ENCODE measurements at places on chromosomes 2 and 18.

- DNase-seq = no peak
Observed at GRCh38 chr2:147789720-147790119, 55.1 kb upstream of the ACVR2A start.

GRCh38 chr2:27798486-27798885 lies 27.0 kb downstream of the MRPL33 start:
- no peak for DNase-seq

DNA sequence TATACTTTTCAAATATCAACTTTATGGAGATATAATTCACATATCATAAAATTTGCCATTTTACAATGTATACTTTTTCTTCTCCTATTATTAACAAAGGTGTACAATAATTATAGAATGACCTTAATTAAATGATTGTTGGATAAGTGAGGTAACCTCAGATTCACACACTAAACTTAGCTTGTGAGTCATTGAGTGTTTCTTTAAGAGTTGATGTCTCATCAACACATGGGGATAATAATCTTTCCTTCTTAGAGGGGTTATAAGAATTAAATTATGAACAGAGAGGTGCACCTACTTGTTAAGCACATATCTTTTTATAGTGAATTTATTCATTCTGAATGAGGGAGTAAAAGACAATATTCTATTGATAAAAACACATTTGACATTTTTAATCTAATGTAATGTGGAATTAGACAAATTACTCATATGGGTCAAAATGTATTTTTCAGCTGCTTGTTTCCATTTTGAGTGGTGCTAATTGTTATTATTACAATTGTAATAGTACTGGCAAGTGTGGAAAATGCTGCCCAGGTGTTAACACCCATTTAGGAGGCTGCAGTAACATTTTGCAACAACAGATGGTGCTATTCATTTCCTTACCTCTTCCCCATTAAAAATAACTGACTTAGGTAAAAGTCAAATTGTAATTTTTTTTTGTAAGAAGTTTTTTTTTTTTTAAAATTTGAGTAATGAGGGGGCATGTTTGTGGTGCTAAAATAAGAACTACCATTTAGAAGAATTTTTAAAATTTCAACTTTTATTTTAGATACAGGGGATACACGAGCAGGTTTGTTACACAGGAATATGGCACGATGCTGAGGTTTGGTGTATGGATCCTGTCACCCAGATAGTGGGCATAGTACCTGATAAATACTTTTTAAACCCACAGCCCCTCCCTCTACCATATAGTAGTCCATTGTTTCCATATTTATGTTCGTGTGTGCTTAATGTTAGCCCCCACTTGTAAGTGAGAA lies 32.1 kb upstream of the DYNAP start:
- peak; percentile 22 for DNase-seq

DNA sequence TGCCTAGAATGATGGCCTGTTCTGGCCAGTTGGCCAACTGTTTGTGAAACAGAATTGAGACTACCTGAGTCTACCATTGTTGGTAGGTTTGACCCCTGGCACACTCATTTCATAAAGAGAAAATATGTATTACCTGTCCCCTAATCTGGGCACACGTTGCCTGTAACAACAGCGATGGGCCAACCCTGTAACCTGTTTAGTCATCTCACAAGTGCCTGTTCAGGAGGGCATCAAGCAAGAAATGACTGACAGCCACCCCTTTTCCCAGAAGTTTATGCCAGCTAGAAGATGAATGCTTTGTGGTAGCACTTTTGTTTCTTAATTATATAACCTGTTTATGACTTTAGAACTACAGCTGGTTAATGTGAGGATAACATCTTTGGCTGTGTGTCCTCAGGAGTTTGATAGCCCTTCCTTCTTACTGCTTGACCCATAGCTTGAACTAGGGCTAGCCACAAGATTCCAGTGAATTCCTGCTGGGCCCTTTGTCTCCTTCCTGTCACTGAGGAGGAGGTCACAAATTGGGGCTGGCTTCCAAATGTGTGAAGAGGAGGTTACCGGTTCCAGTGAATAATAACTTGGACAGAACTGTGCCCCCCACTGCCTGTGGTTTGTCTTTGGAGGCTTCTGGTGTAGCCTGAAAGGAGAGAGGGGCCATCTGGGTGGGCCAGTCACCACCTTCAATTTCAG lies 273.9 kb upstream of the EPAS1 start:
- no peak for DNase-seq

GRCh38 chr2:238162846-238163441 lies 4.2 kb downstream of the ERFE start:
- DNase-seq = no peak

DNA sequence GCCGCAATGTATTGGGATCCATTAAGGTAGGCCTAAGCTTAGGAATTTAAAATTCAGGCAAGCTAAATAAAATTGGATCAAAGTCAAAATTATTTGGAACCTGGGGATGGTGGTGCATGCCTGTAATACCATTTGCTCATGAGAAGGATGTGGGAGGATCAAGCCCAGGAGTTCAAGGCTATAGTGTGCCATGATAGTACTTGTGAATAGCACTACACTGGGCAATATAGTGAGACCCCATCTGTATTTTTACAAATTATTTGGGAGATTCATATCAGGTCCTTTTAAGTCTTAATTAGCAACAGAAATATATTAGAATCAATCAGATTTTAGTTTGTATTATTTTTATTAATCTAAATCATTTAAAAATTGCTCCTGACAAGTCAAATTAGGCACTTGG lies 39.8 kb upstream of the TLK1 start:
- no peak for DNase-seq

GRCh38 chr18:23126376-23127056 lies 8.8 kb upstream of the CABLES1 start:
- DNase-seq = no peak

DNA sequence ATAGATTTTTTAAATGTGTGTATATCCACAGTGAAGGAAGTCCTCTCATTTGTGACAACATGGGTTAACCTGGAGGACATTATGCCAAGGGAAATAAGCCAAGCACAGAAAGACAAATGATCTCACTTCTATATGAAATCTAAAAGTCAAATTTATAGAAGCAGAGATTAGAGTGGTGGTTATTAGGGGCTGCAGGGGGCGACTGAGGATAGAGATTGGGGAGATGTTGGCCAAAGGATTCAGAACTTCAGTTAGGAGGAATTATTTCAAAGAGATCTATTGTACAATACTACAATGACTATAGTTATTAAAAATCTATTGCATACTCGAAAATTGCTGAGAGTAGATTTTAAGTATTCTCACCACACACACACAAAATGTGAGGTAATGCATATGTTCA lies 252.4 kb upstream of the SLC39A10 start:
- DNase-seq = peak; percentile 23

DNA sequence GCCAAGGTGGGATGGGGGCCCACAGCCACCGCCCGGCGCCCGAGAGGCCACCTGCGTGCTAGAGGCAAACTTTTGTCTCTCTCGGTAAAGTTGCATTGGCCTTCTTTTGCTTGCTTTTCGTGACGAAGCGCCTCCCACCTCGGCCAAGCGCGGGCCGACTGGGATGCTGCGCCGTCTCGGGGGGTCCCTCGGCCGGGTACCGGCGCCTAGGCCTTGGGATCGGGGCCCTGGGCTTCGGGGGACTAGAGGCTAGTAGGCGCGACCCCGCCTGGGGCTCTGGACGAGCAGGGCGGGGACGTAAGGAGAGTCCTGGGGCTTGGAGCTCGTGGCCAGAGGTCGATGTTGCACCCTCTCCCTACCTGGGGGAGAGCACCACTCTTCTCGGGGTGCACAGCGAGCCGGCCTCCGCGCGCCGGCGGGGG lies 545 bp downstream of the GLI2 start:
- no peak for DNase-seq

DNA sequence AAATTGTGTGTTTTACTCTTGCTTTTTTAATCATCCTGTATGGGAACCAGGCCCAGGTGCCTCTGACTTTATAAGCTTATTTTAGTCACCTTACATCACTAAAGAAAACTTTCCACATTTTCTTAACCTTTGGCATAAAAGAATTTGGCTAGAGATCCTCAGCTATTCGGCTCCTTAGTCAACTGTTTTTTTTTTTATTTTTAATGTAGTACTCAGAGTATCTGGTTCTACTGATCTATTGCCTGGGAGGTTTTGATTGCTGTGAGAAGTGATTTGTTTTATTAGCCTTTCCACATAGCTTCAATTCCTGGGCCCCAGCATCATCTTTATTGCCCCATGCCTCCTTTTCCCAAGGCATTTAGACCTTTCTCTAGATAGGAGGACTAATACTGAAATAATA lies 121.0 kb downstream of the MYO1B start:
- no peak for DNase-seq

DNA sequence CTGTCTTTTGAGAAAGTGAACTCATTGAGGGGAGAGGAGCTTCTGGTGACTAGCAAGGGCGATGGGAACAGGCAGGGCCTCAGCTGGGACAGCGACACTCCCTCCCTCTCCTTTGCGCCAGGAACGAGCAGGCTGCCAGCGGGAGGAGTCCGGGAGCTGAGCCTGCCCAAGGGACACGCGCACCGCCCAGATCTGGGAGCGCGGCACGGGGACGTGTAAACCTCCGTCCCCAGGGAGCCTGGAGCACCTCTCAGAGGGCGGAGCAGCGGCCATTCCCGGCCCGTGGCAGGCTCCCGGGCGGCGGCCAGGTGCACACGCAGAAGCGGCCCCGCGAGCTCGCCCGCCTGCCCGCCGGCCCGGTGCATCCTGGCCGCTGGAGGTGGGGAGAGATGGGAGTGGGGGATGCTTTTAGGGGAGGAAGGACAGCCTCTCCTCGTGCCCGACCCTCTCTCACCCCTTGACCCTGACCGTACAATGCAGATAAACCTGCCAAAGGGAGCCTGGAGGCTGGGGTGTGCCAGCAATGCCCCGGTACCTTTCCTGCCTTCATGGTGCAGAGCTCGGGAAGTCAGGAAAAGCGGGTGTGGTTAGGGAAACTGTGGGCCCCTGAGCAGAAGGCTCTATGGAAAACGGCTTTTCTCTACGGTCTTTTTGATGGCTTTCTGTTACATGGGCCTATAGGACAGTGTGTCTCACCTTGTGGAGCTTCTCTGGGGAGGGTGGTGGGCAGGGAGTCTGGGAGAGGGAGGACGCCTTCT lies 2.2 kb downstream of the AQP4 start:
- DNase-seq = no peak

GRCh38 chr2:96374211-96374951 lies 38.8 kb downstream of the NCAPH start:
- DNase-seq = no peak

GRCh38 chr18:74294526-74294925 lies 2.8 kb upstream of the CYB5A start:
- no peak for DNase-seq

DNA sequence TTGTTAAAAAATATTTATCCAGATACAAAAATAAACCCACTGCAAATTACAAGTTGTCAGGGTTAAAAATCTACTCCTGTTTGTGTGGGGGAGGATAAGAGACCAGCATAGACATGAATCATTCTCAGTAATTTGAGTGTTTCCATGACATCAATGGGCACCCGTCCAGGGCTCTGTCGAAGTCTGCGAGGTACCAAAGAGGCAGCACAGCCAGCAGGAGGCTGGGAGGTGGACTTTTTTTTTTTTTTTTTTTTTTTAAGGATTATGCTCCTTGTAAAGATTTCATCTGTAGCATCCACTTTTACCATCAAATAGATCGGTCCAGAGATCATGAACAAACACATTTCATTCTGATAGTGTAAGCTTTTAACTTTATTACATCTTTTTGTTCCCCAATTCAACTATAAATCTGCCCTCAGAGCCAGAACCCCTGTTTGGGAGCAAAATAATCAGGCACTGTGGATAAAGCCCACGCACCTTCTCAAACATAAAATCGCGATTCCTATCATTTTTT lies 182.0 kb downstream of the TCF4 start:
- no peak for DNase-seq

Measured in CD4-positive, alpha-beta T cell treated with Interleukin-10 for 1 hour (primary cell).